ENCODE measurements at places on chromosomes 2 and 18.
A peak's percentile ranks its signal among the peaks of the same experiment; 100 is the strongest.

GRCh38 chr2:106362789-106363188 is 105.4 kb downstream of the RGPD3 start:
- no peak for DNase-seq

- DNase-seq, result no peak
Measured at GRCh38 chr2:232668805-232669444, 28.2 kb upstream of the GIGYF2 start.

- no peak for DNase-seq
Measured at GRCh38 chr2:152490686-152491455, 155.9 kb downstream of the FMNL2 start.

DNA sequence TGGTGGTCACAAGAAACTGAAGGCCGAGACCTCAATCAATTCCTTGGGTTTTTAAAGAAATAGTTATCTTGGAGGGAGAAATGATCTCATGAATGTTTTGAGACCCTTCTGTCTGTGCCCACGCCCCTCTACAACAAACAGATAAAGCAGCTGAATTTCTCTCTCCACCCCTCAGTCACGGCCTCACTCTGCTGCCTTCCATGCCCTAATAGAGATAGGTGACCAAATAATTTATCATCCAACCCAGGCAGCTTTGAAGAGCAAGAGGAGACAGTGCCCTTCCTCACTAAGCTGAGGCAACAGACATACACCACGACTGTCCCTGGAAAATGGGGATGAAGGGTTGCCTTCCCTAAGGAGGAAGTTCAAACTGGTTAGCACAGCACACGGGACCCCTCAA is 71.2 kb downstream of the LBH start:
- no peak for DNase-seq

- no peak for DNase-seq
Measured at GRCh38 chr2:102792568-102793208, 30.9 kb downstream of the TMEM182 start.

- no peak for DNase-seq
Measured at GRCh38 chr18:56815926-56816325, 164.8 kb downstream of the WDR7 start.

GRCh38 chr2:130759906-130760753 is 4.8 kb downstream of the AMER3 start:
- peak; percentile 17 for DNase-seq

- peak; percentile 80 for DNase-seq
Measured at GRCh38 chr2:153163055-153163454, 315.5 kb downstream of the RPRM start.

GRCh38 chr2:3264010-3264744 is 113.4 kb downstream of the EIPR1 start:
- no peak for DNase-seq

DNA sequence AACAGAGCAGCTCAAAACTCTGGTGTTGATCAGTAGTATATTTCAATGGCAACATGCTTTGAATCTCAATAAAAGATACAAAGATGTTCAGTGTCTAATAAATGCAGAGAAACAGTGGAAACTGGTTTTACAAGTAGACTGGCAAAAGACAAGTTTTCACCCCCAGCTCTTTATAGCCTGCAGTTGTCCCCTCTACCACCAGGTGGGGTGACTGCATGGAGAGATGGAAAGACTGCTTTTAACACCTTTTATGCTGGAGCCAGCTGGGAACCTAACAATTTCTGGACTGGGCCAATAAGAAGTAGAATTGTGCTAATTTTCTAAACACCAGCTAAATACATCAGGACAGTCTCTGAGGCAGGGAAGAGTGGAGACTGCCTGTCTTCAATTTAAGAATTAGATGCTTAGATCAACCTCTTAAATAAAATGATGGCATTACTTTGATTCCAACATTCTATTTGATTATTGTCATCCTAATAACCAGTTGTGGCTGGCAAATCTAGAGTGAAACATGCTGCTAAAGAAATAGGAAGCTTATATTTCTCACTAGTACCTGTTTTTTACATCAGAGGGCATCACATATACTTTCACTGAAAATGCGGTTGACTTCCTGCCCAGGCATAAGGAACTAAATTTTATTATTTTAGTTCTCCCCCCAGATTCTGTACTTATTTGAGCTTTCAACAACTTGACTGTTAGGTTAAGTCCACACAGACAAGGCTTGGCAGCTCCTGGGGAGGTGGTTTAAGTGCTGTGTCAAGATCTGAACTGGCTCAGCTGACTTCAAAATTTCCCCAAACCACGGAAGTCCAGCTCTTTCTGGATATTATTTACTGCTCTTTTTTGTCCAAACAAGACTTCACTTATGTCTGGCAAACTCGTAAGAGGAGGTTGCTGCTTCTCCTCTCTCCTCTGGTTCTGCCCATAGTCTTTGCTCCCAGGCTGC is 140.5 kb downstream of the TPGS2 start:
- peak; percentile 4 for DNase-seq

- no peak for DNase-seq
Measured at GRCh38 chr2:129006901-129007300, 688.2 kb upstream of the HS6ST1 start.

GRCh38 chr18:55406451-55406991 is 181.5 kb downstream of the TCF4 start:
- DNase-seq, result peak; percentile 70

DNA sequence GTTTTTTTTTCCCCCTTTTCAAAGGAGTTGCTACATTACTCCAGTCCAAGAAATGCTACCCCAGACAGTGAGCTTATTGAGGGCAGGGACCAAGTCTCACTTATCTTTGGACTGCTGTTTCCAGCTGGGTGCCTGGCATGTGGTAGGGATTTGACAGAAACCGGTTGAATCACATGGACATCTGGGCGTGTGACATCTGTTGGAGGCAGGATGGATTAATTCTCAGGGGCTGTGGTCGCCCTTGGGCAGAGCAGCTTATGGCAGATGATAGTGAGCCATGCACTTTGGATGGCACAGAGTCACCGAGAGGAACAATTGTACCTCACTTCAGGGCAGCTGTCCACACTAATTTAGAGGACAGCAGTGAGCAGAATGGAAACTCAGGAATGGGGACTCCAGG is 254.6 kb upstream of the ID2 start:
- peak; percentile 14 for DNase-seq

DNA sequence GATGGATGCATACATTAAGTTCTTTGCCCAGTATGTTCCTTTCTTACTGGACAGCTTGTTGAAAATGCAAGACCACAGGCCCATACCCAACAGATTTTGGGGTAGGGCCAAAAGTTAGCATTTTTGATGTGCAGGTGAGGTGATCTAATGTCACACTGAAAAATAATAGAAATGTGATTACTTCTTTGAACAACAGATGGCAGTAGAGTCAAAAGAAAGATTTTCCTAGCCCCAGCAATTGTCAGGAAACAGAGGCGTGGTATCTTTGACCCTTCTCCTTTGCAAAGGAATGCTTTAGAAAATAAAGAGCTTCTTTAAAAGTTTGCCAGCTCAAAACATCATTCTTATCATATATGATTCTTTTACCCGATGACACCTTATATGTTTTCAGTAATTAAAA is 343.6 kb upstream of the SYT4 start:
- DNase-seq, result peak; percentile 40

- no peak for DNase-seq
Measured at GRCh38 chr2:19541884-19542283, 183.5 kb upstream of the OSR1 start.

GRCh38 chr2:26550276-26551015 is 72.5 kb upstream of the OTOF start:
- DNase-seq, result no peak

- DNase-seq, result peak; percentile 45
Measured at GRCh38 chr2:158024288-158024898, 77.3 kb upstream of the UPP2 start.

DNA sequence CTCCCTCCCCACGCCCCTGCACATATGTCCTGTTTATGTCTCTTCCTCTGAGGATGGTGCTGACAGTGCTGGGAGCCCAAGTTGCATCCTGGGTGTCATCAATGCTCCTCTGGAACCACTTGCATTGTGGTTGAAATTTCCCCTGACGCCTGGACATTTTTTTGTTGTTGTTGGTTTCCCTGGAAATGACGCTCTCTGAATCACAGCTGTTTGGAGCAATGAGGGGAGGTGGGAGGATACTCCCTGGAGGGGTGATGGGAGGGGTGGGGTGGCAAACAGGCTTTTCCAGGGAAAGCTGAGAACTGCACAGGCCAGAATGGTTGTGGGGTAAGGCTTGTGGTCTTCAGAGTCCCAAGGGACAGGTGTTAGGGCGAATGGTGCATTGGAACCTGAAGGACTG is 29.6 kb downstream of the CELF4 start:
- DNase-seq, result no peak

GRCh38 chr18:29560270-29560669 is 1383.3 kb upstream of the CDH2 start:
- DNase-seq, result no peak

- no peak for DNase-seq
Measured at GRCh38 chr2:162885281-162886070, 46.9 kb upstream of the KCNH7 start.

- DNase-seq, result no peak
Measured at GRCh38 chr18:25449046-25449445, 97.1 kb upstream of the ZNF521 start.

DNA sequence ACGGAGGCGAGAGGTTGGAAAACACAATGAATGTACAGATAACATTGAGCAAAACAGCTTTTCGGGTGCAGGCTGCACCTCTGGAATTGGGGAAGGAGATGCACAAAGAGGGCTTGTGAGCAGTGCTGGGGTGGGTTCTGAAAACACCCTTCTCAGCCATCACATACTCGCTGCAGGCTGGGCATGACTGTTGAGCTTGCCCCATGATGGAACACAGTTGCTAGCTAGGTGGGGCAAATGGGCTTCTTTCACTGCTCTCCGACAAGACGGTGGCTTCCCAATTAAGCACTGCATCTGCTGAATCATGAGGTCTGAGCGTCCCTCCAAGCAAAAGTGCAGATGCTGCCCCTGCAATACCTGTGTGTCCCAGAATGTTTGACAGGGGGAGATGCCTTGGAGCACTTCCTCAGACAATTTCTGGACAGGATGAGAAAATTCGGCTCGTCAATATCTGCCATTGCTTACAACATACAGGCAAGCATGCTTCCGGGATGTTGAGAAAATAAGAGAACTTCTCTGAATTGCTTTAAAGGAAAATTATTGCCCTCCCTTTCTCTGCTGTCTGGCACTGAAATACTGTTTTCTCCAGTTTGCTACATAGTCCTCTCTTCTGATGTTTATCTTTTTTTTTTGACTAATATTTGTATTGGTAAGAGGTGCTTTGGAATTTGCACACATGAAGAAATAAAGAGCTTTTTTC is 77.3 kb upstream of the SH3BP4 start:
- no peak for DNase-seq

- DNase-seq, result no peak
Measured at GRCh38 chr2:174067815-174068214, 102.6 kb upstream of the SP3 start.

GRCh38 chr2:15287447-15288184 is 273.5 kb downstream of the NBAS start:
- no peak for DNase-seq

- DNase-seq, result no peak
Measured at GRCh38 chr18:40956213-40956612, 998.8 kb upstream of the PIK3C3 start.

- no peak for DNase-seq
Measured at GRCh38 chr2:227460070-227460485, 11.9 kb upstream of the AGFG1 start.

GRCh38 chr2:115413791-115414190 is 971.4 kb downstream of the DPP10 start:
- DNase-seq, result no peak

DNA sequence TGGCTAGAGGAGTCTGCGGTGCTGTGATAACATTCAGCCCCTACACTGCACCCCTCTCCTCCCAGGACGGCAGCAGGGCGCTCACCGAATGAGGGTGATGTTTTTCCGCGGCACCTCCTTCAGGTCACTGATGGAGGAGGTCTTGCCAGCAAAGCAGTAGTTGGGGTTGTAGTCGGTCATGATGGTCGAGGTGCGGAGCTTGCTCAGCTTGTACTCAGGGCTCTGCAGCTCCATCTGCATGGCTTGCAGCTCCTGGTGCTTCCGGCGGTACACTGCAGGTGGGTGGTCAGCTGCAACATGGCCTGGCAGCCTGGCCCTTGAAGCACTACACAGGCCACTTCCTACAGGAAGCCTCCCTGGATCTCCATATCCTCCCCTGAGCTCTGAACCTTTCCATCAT is 108.0 kb downstream of the CLIP4 start:
- no peak for DNase-seq

DNA sequence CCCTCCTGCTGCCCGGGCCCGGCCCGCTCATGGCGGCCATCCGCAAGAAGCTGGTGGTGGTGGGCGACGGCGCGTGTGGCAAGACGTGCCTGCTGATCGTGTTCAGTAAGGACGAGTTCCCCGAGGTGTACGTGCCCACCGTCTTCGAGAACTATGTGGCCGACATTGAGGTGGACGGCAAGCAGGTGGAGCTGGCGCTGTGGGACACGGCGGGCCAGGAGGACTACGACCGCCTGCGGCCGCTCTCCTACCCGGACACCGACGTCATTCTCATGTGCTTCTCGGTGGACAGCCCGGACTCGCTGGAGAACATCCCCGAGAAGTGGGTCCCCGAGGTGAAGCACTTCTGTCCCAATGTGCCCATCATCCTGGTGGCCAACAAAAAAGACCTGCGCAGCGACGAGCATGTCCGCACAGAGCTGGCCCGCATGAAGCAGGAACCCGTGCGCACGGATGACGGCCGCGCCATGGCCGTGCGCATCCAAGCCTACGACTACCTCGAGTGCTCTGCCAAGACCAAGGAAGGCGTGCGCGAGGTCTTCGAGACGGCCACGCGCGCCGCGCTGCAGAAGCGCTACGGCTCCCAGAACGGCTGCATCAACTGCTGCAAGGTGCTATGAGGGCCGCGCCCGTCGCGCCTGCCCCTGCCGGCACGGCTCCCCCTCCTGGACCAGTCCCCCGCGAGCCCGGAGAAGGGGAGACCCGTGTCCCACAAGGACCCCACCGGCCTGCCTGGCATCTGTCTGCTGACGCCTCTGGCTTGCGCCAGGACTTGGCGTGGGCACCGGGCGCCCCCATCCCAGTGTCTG is 767 bp downstream of the RHOB start:
- DNase-seq, result peak; percentile 26

GRCh38 chr2:240467149-240467642 is 31.7 kb downstream of the GPC1 start:
- no peak for DNase-seq

GRCh38 chr2:96161898-96162297 is 16.7 kb upstream of the DUSP2 start:
- no peak for DNase-seq

- no peak for DNase-seq
Measured at GRCh38 chr2:161141033-161141432, 19.2 kb upstream of the TANK start.

- no peak for DNase-seq
Measured at GRCh38 chr2:47724221-47724981, 58.5 kb upstream of the MSH6 start.

DNA sequence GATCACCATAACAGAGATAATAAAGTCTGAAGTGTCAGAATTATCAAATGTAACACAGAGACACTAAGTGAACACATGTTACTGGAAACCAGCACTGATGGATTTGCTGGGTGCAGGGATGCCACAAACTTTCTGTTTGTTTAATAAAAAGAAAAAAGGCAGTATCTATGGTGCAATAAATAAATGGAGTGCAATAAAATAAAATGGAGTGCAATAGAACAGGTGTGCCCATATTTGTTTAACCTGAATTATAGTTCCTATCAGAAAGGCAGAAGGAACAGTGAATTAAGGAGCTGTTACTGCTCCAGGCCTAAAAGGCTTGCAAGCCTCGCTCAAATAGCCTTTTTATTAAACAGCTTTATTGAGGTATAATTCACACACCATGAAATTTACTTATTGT is 81.0 kb upstream of the KIDINS220 start:
- DNase-seq, result no peak

GRCh38 chr2:10126632-10127026 is 4.1 kb downstream of the RRM2 start:
- DNase-seq, result no peak

Measured in NCI-H1694 treated with DMSO at 0.1 percent for 48 hours (cell line).